ENCODE measurements at places on chromosomes 12 and 14. TPM values are rescaled to one million over a fixed set of nuclear protein-coding genes. Genes with fewer than 3 reads are reported as not detected.

The NGB gene
- not detected for total RNA-seq

The RNF212B gene
- total RNA-seq = not detected

The RNASE3 gene
- total RNA-seq = 0.16 TPM

The TRPV4 gene
- 1.1 TPM for total RNA-seq

Measured in bronchial smooth muscle cell (primary cell).